ENCODE measurements at places on chromosomes 12 and 14. TPM values are rescaled to one million over a fixed set of nuclear protein-coding genes. Genes with fewer than 3 reads are reported as not detected.

Gene LUM
- 18.1 TPM for total RNA-seq

Gene COX6A1
- 338 TPM for total RNA-seq

Gene TBX3
- total RNA-seq: 5.8 TPM

Gene PTPRQ
- 0.05 TPM for total RNA-seq

Gene OVCH1
- total RNA-seq: 0.08 TPM

Gene GPR65
- 2.3 TPM for total RNA-seq

Gene IL31
- total RNA-seq: not detected

Gene NCAPD2
- 55.1 TPM for total RNA-seq

Gene SPTB
- 332 TPM for total RNA-seq

Gene IAPP
- not detected for total RNA-seq

Gene VRTN
- total RNA-seq: not detected

Gene M6PR
- 44.5 TPM for total RNA-seq

Gene SELPLG
- 9.6 TPM for total RNA-seq

Gene TRMT5
- 6.3 TPM for total RNA-seq

Gene ACOT4
- 12.9 TPM for total RNA-seq

Gene RAD52
- total RNA-seq: 9.3 TPM

Gene PCED1B
- 1.3 TPM for total RNA-seq

Gene EPYC
- not detected for total RNA-seq

Gene CAMKK2
- 22.3 TPM for total RNA-seq

Gene PLEKHG7
- total RNA-seq: 0.28 TPM

Gene ASPG
- total RNA-seq: 112 TPM

Gene TAS2R30
- 3.4 TPM for total RNA-seq

Gene OR6C2
- not detected for total RNA-seq

Gene USP5
- 41.0 TPM for total RNA-seq

Gene KRT3
- not detected for total RNA-seq

Gene EFS
- total RNA-seq: 0.42 TPM

Gene RHEBL1
- not detected for total RNA-seq

Gene AJUBA
- 15.9 TPM for total RNA-seq

Gene ENDOU
- 0.25 TPM for total RNA-seq

Gene SIRT4
- total RNA-seq: 1.6 TPM

Gene FAM186B
- 0.84 TPM for total RNA-seq

Gene KRT2
- not detected for total RNA-seq

Gene TMEM132C
- total RNA-seq: 0.08 TPM

Gene PTPRR
- total RNA-seq: 0.08 TPM

Gene EP400
- total RNA-seq: 9.0 TPM

Gene REM2
- 0.14 TPM for total RNA-seq

Gene OASL
- 0.89 TPM for total RNA-seq

Gene CIROP
- not detected for total RNA-seq

Gene DUSP6
- total RNA-seq: 36.3 TPM

Gene ESRRB
- 0.08 TPM for total RNA-seq

Gene IFNG-AS1
- total RNA-seq: not detected

Gene TIMELESS
- total RNA-seq: 12.9 TPM

Gene P2RX7
- total RNA-seq: 3.2 TPM

Gene FOXN4
- total RNA-seq: not detected

Gene UNC79
- total RNA-seq: 0.08 TPM

Gene NUDT14
- total RNA-seq: 3.8 TPM

Gene CKAP4
- 23.1 TPM for total RNA-seq

Gene CPNE6
- total RNA-seq: not detected

Gene BCL2L14
- total RNA-seq: 0.17 TPM

Gene ADCY6
- 30.5 TPM for total RNA-seq

Gene KCNC2
- total RNA-seq: not detected

Gene MAP4K5
- 25.5 TPM for total RNA-seq

Gene KLRC2
- total RNA-seq: 0.19 TPM

All from liver (tissue), 10 donors.